NCI-H524 (cell line): ENCODE measurements at places on chromosomes 12 and 14.
A peak's percentile ranks its signal among the peaks of the same experiment; 100 is the strongest.

DNA sequence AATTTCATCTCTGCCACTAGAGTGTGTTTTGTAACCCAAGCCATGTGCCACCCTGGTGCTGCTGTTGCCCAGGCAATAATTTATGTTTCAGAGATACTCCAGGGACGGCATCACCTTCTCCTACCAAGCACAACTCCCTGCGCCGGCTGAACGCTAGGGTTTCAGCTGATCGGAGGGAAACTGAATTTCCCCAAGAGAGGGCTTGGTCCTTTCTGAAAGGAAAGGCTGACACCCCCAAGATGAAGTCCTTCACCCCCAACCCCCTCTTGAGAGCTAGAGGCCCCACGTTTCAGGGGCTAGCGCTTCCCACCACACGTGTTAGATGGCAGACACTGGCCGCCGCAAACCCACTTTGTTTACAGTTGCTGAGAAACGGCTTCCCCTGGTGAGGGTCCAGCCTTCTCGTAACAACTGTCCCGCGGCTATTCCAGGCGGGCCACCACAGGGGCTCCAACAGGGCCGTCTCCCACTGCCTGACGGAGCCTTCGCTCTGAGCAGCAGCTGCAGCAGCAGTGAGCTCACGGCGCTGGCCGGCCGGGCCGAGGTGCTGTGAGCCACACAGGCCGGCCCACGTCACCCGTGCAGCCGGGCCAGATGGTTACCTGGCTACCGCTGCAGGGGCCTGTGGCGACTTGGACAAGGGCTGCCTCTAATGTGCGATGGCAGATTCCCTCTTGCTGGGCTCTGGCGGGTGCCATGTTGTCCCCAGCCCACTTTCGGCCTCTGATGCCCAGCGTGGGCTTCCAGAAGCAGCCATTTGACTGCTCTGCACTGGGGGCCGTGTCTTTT is 66.4 kb downstream of the TESC start:
- peak; percentile 39 for DNase-seq

GRCh38 chr12:43147878-43148277 is 404.1 kb downstream of the ADAMTS20 start:
- DNase-seq, result peak; percentile 9

GRCh38 chr14:49857427-49858003 is 4.9 kb upstream of the NEMF start:
- no peak for DNase-seq

DNA sequence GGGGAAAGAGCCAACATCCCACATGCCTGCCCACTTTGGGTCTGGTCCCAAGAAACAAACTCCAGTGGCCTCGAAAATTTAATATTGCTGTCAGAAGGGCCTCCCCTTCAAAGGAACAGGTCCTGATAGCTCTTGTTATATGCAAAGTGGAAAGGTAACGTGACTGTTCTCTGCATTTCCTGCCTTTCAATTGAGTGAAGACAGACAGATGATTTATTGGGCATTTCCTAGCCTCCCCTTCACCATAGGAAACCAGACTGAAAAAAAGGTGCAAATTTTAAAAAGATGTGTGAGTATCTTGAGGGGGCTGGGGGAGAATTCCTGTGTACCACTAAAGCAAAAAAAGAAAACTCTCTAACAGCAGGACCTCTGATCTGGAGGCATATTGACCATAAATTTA is 235.2 kb downstream of the ZFP36L1 start:
- no peak for DNase-seq

- DNase-seq, result no peak
Observed at GRCh38 chr14:58923751-58924405, 264.6 kb upstream of the DAAM1 start.

DNA sequence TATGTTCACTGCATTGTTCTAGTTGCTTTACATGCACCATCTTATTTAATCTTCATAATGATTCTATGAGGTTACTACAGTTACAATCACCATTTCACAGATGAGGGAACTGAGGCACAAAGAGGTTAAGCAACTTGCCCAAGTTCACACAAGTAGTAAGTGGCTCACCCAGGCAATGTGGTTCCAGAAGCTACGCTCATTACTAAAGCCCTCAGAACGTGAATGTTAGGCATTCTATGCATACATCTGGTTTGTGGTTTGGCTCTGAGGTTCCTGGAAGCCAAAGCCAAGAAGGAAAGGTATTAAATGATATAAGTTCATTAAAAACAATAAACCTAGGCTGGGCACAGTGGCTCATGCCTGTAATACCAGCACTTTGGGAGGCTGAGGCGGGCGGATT is 14.4 kb upstream of the VRTN start:
- DNase-seq, result no peak

GRCh38 chr14:73742520-73743238 is 28.5 kb upstream of the PNMA1 start:
- DNase-seq, result no peak

GRCh38 chr12:110883251-110883650 is 36.5 kb downstream of the CCDC63 start:
- no peak for DNase-seq

DNA sequence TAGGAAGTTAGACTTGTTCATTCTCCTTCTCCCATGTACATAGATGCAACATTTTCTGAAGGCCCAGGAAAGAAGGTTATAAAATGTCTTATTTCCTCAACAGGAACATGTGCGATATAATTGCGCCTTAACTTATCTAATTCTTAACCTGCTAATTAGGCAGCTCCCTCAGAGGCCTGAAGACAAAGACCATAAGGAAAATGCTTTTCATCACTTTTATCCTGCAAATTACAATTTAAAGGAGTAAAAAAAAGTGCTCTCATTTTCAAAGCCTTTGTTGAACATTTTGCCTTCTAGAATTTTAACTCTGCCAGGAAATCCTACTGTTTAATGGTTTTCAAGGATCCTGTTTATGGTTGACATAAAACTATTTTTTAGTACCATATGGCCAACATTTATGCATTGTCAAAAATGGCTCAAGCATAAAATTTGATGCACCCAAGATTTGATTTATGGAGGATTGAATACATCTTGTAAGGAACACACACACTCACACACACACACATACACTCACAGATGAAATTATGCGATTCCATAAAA is 660.4 kb upstream of the TMEM132C start:
- no peak for DNase-seq

GRCh38 chr12:117060246-117060928 is 38.8 kb downstream of the TESC start:
- peak; percentile 20 for DNase-seq

DNA sequence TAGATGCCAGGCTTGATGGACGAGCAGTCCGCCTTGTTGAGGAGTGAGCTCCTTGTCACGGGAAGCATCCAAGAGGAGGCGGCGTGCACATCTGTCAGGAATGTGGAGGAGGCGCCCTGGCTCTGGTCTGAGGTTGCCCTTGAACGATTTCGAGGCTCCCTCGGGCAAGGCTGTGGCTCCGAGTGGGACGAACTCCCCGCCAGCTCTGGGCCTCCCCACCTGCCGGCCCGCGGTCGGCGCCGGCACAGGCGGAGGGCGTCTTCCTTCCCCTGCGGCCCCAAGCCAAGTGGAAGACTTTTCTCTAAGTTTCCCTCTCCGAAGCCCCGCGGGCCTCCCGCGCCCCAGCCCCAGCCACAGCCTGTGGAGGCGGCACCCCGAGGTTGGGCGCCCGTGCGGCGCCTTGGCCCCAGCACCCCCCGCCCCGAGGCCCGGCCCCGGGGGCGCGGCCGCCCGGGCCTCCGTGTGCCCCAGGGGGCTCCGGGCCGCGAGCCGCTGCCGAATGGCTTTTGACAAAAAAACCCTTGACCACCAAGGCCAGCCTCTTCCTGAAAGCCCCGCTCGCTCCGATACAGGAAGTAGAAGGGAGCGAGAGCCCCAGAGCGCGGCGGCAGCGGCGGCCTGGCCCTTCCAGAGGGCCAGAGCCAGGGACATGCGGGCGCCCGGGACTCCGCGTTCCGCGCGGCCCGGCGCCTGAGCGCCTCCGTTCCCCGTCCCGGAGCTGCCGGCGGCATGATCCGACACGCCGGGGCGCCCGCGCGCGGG is at the start of gene RIN3:
Gene RIN3, plus strand, starts transcription at position 578 of the 762 bp plus-strand sequence. Its CDS starts 152 bp downstream, at position 730.
- peak; percentile 36 for DNase-seq

GRCh38 chr14:73125169-73125588 is 11.1 kb upstream of the PSEN1 start:
- no peak for DNase-seq

DNA sequence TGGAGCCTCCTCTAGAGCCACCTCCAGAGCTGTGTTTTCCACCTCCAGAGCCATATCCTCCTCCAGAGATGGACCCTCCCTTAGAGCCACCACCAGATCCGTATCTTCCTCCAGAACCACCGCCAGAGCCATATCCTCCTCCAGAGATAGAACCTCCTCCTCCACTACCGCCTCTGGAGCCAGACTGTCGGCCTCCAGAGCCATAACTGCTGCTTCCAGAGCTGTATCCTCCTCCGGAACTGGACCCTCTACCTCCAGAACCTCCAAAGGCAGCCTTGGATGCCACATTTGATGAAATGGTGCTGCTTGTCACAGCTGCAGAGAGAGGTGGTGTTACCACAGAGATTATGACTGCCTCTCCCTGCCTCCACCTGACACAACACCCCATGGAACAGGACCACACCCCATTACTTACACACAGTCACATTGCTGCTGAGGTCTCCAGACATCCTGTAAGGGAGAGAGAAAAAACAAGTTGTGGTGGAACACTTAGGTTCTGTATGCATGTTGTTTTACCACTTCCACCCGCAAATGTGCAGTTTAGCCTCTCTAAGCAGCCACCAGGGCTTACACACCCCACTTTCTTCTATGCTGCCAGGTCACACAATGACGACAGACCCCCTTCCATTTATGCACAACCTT is 6.8 kb downstream of the KRT2 start:
- DNase-seq, result no peak

- no peak for DNase-seq
Observed at GRCh38 chr12:115404761-115405470, 720.9 kb upstream of the TBX3 start.

- DNase-seq, result peak; percentile 42
Observed at GRCh38 chr14:23577710-23578392, 739 bp downstream of the JPH4 start.

DNA sequence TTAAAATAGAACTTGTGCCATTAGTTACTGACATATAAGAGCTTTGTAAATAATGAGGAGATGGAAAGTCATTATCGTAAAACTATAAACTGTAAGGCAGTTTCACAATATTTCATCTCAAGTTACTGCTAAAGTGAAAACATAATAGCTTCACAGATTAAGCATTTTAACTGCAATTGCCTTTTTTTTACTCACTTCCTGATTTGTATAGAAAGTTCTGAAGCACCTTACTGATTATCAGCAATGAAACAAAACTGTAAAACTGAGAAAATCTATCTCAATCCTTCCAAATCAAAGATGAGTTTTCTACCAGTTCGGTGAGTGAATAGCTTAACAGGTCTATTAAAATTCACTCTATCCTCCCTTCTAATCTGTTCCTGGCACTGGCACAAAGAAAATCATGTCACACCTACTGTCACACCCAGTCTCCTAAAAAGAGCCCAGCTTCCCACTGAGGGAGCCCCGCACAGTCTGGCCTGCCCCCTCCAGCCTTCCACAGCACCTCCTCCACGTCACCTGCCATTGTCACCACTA is 161.4 kb upstream of the ABCD2 start:
- no peak for DNase-seq

DNA sequence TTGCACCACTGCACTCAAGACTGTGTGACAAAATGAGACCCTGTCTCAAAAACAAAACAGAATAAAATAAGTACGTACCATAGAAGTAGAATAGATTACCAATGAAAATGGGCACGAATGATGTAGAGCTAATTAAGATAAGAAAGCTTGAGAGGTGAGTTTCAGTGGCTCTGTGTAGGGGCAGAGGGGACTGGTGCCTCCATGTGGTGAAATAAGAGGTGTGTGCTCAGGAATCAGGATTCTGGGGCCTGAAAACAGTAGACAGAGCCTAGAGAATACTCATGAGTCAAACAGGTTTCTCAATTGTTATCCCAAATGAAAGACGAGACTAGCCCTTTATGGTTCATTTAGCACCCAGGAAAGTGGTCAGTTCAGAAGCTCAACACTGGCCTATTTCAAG is 1145.1 kb downstream of the FLRT2 start:
- DNase-seq, result no peak

DNA sequence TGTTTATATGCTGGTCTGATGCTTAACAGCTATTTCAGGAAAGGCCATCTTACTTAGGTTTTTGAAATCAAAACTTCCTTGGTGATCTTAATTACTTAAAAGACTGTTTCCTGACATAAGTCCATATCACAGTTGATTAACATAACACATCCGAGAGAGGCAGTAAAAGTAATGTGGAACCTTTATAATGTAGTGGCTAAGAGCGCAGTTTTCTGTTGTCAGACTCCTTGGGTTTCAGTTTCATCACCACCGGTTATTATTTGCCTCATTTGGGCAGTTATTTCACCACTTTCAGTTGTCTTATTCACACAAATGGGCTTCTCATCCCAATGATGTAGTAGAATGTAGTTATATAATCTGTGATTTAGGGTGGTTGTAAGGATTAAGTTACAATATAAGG is 30.9 kb downstream of the TBC1D15 start:
- DNase-seq, result no peak

DNA sequence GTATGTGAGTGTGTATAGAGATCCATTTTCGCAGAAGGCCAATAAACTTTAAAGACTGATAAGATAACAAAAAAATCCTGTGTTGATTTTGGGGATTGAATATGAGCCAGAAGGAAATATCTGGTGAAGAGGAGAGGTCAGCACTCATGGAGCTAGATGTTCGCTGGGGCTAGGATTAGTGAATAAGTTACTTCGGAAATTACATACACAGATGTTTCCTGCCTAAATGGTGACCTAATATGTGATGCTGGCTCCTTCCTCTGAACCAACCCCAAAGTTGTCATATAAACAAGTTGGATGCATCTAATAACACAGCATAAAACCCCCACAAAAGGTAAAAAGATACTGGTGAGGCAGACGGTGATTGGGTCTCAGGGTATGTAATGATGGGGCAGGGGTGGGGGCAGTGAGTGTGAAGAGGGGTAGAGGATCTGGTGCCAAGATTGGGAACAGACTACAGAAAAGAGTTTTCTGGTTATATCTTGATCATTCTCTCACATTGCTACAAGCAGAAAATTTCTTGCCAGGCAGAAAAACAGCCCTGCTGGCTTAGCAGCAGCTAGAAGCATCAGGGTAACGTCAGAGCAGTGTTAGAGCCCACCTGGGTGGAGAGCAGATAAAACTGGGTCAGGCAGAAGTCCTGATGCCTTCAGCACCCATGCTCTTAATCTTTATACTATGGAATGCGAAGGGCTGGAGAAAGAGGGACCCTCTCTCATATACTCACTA is 140.4 kb upstream of the GZMB start:
- no peak for DNase-seq
